CD4-positive, alpha-beta T cell (primary cell): ENCODE measurements at places on chromosomes 12 and 14.

DNA sequence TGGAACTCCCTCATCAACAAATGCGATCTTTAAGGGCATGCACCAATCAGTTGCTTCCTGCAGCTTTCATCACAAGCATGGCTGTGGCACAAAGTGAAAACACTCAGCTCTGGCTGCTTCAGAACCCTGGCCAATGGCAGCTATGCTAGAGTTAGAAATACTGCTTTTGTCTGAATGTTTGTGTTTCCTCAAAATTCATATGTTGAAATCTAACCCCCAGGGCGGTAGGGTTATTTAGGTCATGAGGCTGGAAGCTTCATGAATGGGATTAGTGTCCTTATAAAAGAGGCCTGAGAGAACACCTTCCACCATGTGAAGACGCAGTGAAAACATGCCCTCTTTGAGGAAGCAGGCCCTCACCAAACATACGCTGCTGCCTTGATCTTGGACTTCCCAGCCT lies 453.9 kb downstream of the SNAPC1 start:
- no peak for DNase-seq

DNA sequence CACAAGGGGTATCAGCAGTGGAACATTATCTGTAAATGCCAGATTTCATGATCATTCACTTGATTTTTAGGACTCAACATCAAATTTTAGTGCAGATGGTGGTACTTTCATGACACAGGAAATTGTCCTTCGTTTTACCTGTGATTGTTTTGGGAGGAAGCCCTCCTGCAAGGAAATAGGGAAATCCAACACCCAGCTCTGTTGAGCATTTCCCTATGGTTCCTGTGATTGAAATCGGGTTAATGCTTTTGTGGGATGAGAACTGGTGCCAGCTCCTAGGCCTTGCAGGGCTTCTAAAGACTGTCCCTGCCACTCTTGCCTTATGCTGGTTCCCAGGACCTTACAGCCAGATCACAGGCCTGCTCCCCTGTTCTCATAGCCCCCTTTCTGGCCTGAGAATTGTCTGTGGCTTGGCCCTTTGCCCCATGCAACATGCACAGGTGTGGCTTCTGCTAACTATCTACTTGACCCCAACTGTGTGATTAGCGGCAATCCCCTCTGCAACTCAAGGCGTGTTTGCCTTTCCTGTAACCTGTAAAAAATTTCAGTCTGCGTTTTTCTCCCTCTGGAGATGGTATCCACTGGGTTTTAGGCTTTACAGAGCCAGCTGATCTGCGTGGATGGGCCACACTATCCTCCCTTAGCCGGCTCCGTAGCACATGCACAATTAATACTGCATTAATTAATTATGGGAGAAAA lies 112.5 kb downstream of the ETV6 start:
- DNase-seq, result no peak

- no peak for DNase-seq
Measured at GRCh38 chr12:75981247-75982168, 50.1 kb downstream of the PHLDA1 start.

GRCh38 chr14:104085889-104086201 lies 345 bp downstream of the ASPG start:
- DNase-seq, result no peak

GRCh38 chr12:112419297-112420133 lies 768 bp downstream of the PTPN11 start:
- DNase-seq, result no peak

DNA sequence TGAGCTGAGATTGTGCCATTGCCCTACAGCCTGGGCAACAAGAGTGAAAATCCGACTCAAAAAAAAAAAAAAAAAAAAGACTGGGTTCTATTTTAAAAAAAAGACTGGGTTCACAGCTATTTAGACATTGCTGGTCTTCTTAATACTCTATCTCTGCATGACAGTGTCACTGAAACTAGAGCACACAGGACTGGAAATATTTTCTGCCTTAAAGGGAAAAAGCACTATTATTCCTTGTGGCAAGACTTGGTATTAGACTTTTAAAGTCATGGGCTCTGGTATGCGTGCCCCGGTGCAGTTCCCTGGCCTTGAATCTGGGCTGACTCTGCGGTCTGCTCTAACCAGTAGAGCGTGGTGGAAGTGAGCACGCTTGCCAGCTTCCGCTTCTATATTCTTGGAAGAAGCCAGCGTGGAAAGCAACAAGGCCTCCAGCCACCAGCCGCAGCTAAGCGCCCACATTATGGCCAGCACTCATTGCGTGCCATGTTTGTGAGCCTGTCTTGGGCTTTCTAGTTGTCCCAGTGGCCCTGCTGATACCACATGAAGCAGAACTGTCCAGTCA lies 31.3 kb downstream of the PRKAB1 start:
- no peak for DNase-seq

GRCh38 chr14:68681256-68682011 lies 111.4 kb downstream of the ZFP36L1 start:
- DNase-seq, result no peak

GRCh38 chr12:88306471-88307069 lies 164.5 kb downstream of the TMTC3 start:
- no peak for DNase-seq

DNA sequence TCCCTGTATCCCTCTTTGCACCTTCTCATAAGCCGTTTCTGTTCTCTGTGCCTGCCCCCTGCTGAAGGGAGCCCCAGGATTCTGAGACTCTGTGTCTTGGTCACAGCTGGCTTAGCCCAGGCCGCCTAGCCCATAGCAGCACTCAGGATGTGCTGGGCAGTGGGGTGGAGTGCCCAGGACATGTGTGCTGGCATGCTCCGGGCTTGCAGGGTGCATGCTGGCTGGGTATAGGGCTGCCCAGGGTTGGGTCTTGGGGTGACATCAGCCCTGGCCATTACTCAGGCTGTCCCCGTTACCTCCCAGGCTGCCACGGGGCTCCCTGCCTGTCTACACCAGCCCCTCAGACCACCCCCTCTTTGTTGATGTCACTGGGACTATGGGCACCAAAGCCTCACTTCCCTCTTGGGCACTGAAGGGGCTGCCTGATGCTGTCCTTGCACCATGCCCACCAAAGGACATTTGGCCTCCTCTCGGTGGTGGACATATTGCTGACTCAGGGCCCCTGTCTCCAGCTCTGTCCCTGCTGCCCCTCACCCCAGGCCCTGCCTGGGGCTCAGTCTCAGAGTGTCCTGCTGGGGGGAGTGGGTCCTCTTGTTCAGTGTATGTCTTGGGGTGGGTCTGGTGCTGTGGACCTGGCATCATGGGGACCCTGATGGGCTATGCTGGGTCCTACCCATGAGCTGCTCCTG lies 2.4 kb downstream of the CEP170B start:
- no peak for DNase-seq

DNA sequence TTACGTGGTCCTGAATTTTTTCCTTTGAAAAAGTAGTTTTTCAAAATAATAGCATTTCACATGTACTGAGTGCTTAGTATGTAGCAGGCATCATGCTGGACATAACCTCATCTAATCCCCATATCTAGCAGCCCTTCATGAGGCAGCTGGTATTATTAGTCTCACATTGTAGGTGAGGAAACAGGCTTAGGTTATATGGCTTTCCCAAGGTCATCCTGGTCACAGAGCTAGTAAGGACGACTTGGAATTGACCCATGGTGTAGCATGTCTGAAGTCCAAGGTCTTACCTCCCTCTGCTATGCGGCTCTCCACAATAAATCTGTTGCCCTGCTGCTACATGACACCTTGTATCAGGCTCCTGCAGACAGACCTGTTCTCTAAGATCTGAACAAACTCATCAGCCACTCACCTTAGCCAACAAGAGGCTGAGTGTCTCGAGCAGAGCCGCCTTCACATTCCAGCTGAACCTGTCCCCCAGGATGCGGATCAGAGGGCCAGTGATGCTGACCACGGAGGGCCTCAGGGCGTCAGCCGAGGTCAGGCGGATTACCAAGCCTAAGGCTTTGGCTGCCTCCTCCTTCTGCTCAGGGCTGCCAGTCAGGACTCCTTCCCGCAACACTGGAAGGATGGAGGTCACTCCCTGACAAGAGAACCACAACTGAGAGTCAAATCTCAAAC lies 19.7 kb upstream of the RAB35 start:
- DNase-seq, result no peak

GRCh38 chr12:10584415-10584814 lies 29.0 kb downstream of the MAGOHB start:
- no peak for DNase-seq

GRCh38 chr12:128829861-128830504 lies 6.2 kb upstream of the SLC15A4 start:
- DNase-seq, result no peak

DNA sequence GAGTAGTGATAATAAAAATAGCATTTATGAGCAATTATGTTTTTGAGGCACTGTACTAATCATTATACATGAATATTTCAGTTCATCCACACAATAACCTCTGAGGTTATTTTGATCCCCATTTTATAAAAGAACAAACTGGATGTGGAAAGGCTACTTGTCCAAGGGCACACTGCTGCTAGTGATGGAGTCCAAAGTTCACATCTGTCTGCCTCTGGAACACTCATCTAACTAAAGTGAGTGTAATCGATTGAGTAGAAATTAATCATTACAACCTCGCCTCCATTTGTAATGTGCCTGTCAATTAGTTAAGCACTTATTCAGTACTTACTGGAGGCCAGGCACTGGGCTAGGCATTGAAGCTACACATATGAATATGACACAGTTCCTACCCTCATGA lies 55.4 kb downstream of the TMEM260 start:
- no peak for DNase-seq

- DNase-seq, result no peak
Measured at GRCh38 chr12:48151103-48151771, 6.1 kb downstream of the ASB8 start.

GRCh38 chr14:73142216-73142615 lies 5.9 kb downstream of the PSEN1 start:
- no peak for DNase-seq

DNA sequence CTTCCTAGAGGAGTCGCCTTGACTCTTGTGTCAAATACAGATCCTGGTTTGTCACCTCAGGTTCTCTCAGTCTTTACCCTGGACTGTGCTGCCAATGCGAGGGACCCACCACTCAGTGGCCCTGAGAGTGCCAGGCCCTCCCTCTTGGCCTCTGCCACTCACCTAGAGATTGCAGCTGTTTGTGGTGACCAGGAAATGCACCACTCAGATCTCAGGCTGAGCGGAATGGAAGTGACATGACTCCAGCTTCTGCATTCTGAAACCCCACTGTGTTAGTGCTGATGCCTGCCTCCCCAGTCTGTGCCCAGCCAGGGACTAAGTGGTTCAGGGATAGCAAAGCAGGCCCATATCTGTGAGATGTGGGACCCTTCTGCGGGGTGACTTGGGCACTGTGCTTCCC lies 27.8 kb upstream of the NEDD1 start:
- DNase-seq, result no peak

- no peak for DNase-seq
Measured at GRCh38 chr14:94320243-94320642, 2.9 kb downstream of the SERPINA6 start.

DNA sequence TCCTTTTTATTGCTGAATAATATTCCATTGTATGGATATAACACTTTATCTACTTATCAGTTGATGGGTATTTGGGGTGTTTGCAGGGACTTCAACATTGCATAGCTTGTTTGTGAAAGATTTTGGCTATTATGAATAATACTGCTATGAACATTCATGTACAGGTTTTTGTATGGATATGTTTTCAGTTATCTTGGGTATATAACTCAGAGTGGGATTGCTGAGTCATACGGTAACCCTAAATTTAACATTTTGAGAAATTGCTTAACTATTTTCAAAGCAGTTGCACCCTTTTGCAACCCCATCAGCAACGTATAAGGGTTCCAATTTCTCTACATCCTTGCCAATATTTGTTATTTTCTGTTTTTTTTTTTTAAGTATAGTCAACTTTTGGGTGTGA lies 27.3 kb upstream of the HELB start:
- DNase-seq, result no peak

DNA sequence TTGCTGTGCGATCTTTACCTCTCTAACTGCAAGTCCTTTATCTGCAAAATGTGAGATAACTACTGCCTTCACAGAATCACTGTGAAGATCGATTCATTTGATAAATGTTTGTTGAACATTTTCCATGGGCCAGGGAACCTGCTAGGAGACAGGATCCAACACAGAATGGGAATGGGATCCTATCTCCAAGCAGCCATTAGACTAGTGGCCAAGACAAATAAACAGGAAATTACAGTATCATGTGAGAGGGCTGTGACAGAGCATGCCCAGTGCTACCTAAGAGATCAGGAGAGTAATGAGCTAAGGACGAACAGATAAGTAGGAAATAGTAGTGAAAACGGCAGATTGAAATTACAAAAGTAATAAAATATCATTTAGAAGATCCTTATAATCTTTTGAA lies 105.7 kb downstream of the GRIN2B start:
- no peak for DNase-seq

DNA sequence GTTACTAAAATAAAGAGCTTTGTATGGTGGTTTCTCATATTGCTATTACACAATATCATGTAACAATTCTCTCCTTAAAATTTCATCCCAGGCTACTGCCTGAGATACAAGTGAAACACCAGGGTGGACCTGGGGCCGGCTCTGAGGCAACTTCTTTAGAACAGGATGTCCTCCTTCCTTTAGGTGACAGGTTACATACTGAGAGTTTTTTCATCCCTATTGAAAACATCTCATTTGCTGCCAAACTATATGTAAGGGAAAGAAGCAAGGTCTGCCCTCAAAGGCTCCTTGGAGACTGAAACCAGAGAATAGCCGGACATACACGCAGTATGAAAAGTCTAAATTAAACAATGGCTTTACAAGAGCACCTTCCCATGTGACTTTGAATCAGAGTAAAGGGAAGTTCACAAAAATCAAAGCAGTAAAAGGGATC lies 139.9 kb downstream of the DUSP6 start:
- no peak for DNase-seq

DNA sequence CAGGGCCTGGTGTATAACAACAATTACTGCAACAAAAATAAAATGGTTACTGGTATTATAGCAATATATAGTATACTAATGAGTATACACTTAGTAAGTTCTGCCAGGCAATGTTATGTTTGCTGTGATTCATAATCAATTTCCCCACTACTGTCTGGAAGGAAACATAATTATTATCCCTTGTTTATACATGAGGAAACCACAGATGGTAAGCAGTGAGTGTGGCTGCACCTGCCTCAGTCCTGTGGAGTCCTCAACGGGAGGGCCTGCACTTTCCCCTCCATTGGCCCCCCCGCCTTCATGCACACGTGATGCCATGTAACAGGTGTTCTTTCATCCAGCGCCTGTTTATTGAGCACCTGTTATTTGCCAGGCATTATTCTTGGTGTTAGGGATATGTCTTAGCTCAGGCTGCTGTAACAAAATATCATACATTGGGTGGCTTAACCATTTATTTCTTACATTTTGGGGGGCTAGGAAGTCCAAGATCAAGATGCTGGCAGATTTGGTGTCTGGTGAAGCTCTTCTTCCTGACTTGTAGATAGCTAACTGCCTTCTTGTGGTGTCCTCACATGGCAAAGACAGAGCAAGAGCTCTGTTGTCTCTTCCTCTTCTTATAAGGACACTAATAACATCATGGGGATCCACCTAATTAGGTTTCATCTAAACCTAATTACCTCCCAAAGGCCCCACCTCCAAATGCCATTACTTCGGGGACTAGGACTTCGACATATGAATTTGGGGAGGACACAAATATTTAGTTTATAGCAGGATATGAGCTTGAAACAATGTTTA lies 59.5 kb upstream of the CHGA start:
- DNase-seq, result no peak
